Smooth muscle cell of the pulmonary artery (primary cell): ENCODE measurements at places on chromosomes 1 and 21. TPM values are rescaled to one million over a fixed set of nuclear protein-coding genes. Genes with fewer than 3 reads are reported as not detected.

Gene ARHGAP30
- total RNA-seq = not detected in 2 replicates

Gene HSPB7
- 45.2 and 102 TPM in 2 replicates for total RNA-seq

Gene ZSCAN20
- total RNA-seq = 12.2 and 13.4 TPM in 2 replicates

Gene FAF1
- total RNA-seq = 45.1 and 45.2 TPM in 2 replicates

Gene INKA2
- 6.6 and 51.3 TPM in 2 replicates for total RNA-seq

Gene FCRL2
- total RNA-seq = not detected in 2 replicates

Gene GSTM5
- 4.1 and 5.0 TPM in 2 replicates for total RNA-seq

Gene CFHR5
- total RNA-seq = not detected in 2 replicates

Gene GIPC2
- 0.20 and 1.4 TPM in 2 replicates for total RNA-seq

Gene GPX7
- 13.3 and 14.6 TPM in 2 replicates for total RNA-seq

Gene TMPRSS3
- total RNA-seq = not detected in 2 replicates

Gene KCNN3
- 0.07 TPM in 2 replicates for total RNA-seq

Gene ADORA1
- total RNA-seq = 0.65 and 0.96 TPM in 2 replicates
